ENCODE measurements at places on chromosomes 4 and X.

- DNase-seq: no peak
Observed at GRCh38 chrX:47590984-47591383, 8.7 kb downstream of the TIMP1 start.

- DNase-seq: no peak
Observed at GRCh38 chrX:136822337-136823095, 41.8 kb upstream of the ARHGEF6 start.

- DNase-seq: no peak
Observed at GRCh38 chr4:53162969-53163368, 202.9 kb downstream of the SCFD2 start.

GRCh38 chr4:117385526-117385925 lies 300.1 kb upstream of the TRAM1L1 start:
- DNase-seq: no peak

- no peak for DNase-seq
Observed at GRCh38 chr4:158817562-158818296, 48.9 kb downstream of the FNIP2 start.

DNA sequence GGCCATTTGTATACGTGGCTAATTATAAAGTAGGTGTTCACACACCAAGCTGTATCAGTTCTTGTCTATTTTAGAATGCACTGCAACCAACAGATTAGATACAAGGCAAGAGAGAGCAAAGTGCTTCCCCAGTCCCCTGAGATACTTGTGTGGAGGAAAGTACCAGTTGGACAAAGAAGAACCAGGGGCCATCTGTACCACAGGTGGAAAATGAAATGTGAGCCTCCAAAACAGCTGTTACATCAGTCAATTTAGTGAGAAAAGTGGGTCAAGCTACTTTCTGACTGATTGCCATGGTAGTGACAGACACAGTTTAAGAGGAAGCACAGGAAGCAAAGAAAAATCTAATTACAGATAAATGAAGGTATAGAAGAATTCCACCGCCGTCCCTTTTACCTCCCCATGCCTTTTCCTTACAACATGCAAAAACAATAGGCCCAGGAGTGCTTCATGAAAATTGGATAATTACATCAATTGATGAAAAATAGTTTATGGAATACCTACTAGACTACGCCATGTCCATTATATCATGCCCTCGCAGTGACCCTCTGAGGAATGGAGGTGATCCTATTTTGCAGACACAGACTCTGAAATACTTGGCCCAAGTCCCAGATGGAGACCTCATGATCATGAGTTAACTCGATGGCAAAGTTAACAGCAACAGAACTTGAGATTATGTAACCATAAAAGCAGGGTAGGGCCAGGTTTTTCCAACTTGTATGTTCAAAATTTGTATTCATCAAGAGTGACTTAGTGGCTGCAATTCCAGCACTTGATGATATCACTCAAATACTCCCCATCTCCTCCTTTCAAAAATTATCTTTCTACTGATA lies 15.8 kb downstream of the SMPX start:
- no peak for DNase-seq

- no peak for DNase-seq
Observed at GRCh38 chr4:23348789-23349498, 540.9 kb downstream of the PPARGC1A start.

DNA sequence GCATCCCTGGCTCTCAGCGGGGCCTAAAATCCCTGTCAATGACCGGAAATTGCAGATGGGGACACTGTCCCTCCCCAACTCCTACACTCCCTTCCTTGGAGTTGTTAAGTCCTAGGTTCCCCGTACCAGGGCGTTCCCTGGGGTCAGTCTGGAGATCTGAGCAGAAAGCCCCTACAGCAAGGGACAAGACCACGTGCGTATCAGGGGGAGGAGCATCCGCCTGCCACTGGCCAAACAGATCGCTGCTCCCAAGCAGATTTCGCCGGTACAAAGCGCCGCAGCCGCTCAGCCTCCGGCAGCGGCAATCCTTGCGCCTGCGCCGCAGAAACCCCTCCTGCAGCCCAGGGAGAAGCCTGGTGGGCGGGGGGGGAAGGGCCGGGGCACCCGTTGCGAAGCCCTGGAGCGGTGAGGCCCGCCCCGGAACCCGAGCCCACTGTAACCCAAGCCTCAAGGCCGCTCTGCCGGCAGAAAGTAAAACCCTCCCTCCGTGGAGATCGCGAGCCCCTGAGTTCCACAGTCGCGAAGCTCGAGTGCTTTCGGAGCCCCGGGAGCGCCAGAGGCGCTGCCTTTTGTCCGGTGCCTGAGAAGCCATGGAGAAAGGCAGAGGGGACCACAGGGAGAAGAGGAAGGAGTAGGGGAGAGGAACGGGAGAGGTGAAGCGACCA lies 2.7 kb downstream of the CRMP1 start:
- DNase-seq: no peak

DNA sequence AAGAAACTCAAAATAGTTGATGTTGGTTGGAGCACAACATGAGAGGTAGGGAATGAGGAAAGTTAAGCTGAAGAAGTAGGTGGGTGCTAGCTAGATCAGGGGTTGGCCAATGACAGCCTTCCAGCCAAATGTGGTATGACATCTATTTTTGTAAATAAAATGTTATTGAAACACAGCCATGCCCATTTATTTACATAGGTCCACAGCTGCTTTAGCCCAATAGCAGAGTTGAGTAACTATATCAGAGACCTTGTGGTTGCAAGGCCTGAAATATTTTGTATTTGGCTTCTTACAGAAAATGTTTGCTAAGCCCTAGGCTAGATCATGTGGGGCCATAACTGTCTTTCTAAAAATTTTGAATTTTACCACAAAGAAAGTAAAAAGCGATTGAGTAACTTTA lies 234.9 kb upstream of the CTSO start:
- no peak for DNase-seq

DNA sequence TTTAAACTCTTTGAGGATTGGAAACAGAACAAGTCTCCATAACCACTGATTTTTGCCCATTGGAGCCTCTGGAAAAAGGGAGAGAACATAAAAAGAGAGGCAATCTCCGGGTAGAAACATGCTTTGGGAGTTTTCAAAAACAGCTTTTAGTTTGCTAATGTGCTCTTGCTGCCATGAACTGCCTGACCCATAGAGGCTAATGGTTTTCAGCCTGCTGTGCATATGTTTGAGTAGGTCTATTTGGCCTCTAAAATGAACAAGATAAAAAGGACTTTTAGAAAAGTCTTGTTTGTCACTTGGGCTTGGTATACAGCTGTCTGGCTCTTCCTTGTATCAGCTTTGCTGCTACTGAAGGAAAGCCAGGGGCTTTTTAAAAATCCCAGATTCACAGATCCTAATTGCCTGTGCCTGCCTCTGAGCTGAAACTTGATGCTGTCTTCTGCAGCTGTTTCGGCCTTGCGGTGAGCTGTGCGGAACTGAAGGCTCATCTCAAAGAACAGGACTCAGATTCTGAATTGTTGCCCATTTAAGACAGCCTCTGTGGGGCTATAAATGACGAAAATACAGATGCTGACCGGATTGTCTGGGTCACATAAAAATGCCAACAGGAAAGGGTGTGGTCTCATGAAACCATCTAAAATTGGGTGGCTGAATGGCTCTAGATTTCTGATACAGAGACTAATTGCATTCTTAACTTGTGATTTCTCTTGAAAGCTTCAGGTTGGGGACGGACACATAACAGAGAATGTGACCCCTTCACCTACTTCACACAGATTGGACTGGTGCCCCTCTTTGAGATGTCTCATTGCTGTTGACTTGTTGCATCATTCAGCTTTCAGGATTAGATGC lies 18.4 kb upstream of the ZNF41 start:
- DNase-seq: no peak

- no peak for DNase-seq
Observed at GRCh38 chrX:66731398-66731797, 92.5 kb upstream of the EDA2R start.

DNA sequence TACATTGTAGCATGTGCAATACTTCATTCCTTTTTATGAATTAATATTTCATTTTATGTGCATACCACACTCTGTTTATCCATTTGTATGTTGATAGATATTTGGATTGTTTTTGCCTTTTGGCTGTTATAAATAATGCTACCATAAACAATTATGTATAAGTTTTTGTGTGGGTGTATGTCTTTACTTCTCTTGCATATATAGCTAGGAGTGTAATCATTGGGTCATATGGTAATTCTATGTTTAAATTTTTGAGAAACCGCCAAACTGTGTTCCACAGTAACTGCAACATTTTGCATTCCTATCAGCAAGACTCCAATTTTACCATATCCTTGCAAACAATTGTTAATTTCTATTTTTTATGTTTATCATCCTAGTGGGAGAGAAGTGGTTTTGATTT lies 3.1 kb upstream of the TCEAL5 start:
- no peak for DNase-seq

DNA sequence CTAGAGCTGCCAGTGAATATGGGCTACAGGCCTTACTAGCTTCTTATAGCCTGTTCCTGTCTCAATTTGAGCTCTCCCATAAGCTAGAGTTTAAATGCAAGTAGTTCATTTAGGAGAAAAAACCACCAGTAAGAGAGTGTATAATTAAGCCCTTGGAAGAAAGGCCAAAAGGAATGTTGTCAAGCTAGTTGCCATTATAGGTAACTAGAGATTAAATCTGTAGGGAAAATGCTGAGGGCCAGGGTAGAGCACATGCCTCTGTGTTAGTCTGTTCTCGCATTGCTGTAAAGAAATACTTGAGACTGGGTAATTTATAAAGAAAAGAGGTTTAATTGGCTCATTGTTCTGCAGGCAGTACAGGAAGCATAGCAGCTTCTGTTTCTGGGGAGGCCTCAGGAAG lies 410.2 kb downstream of the MID1IP1 start:
- DNase-seq: no peak

GRCh38 chrX:1274786-1275185 lies 6.2 kb downstream of the CSF2RA start:
- no peak for DNase-seq

- DNase-seq: peak; percentile 57
Observed at GRCh38 chr4:173169428-173170181, 994 bp downstream of the GALNT7 start.

DNA sequence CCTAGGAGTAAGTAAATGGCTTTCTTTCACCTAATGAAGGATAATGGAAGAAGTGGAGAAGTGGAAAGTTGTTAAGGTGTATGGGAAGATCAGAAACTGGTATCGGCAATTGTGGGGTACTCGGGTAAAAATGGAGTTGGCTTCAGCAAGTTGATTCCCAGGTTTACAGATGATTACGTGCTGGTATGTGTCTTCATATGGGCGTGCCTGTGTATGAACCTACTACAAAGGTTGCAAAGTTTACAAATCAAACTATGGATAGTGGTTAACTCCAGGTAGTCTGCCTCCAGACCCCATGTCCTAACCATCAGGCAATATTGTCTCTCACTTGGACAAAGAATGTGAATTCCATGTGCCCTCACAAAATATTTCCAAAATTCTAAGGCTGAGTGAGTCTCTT lies 773 bp downstream of the TLR3 start:
- DNase-seq: no peak

DNA sequence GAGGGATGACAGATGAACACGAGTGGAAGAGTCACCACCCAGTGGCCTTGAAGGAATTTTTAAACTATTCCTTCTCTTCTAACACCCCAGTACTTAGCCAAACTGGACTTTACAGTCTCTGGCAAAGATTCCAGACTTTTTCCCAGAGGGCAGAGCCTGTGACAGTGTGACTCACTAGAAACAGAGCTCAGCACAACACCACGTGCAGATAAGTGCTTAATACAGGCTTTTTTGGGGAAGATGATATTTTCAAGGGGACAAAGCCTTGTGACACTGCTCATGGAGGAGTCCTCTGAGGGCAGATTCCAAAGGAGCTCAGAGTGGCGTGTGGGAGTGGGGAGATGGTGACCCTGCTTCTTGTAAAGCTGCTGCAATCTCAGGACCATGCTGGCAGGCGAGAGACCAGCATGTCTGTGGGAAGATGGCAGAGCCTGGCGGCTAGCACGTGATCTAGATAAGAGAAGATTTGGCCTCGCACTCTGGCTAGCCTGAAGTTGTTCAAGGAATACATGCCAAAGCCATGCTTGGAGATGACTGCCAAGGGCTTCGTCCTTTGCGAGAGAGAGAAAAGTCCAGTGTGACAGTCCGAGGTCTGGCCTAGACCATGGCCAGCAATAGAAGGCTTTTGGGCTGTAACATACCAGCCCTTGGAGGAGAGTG lies 2.4 kb downstream of the RAB33A start:
- no peak for DNase-seq

DNA sequence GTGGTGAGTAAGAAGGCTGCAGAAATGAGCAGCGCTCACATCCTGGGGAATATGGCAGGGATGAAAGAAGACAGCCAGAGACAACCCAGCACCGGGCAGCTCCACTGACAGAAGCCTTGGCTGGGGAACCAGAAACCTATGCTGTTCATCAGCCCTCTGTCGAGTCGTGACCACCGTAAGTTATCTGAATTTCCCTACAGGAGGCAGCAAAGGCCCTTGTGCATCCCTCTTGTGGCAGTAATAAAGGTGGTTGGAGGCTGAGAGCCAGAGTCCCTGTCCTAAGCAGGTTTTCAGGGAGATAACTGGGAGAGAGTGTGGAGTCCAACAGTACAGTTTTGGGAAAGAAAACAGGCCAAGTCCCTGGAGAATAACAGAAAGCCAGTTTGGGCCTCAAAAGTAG lies 194.0 kb upstream of the BOD1L1 start:
- DNase-seq: no peak

DNA sequence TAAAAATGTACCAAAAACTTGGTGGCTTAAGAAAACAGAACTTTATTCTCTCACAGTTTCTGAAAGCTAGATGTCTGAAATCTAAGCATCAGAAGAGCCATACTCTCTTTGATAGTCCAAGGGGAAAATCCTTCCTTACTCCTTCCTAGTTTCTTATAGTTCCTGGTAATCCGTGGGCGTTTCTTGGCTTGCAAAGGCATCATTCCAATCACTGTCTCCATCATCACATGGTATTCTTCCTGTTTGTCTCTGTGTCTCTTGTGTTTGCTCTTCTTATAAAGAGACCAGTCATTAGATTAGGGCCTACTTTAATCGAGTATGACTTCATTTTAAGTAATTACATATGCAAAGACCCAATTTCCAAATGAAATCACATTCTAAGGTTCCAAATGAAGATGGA lies 118.9 kb upstream of the FSTL5 start:
- no peak for DNase-seq

GRCh38 chr4:7900334-7900909 lies 39.2 kb downstream of the AFAP1 start:
- DNase-seq: no peak

DNA sequence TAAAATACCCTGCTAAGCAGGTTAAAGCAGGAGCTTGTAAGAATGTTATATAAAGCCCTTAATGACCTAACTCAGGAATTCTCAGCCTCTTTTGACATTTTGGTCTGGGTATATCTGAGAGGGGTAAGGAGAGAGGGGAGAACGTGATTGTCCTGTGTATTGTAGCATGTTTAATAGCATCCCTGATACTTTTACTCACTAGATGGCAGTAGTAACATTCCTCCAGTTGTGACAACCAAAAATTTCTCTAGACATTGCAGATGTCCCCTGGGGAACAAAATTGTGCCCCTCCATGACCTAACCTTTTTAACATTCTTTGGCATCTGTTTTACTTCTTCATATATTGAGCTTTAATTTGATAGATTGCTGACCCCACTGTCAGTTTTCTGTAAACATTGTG lies 17.9 kb downstream of the SMARCA5 start:
- DNase-seq: no peak

- no peak for DNase-seq
Observed at GRCh38 chr4:16253127-16253960, 27.1 kb upstream of the TAPT1 start.

GRCh38 chr4:140932501-140933045 lies 176.4 kb upstream of the TBC1D9 start:
- DNase-seq: no peak

Data from stimulated activated naive CD4-positive, alpha-beta T cell treated with Interleukin-2 at 50 U/mL for 16 hours (primary cell).